Right atrium auricular region (tissue), 2 donors: ENCODE measurements at places on chromosomes 3 and 15.

DNA sequence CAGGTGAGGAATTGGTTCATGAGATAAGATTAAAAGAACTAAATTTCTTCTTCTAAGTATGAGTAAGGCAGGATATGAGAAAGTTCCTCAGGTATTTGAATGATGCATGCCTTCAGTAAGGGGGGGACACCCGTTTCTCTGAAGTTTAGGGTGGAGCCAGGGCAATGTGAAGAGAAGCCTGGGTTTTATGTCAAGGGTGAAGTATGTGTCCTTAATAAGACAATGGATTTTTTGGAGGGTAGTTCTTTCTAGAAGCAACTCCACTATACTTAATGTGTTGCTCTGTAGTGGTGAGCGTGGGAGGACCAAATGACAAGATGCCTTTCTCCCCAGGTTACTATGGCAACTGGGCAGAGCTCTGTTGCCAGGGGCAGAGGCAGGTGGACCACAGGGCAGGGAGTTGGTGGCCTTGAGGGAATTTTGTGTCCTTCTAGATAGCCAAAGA is 44.0 kb downstream of the PHLDB2 start:
- peaks cover 17% of the 10 kb centered on the region for H3K4me1 ChIP-seq
- no peaks in the 10 kb centered on the region for H3K27me3 ChIP-seq
- no peak overlapping the region for H3K4me3 ChIP-seq

GRCh38 chr15:71715914-71716313 is 94.4 kb upstream of the NR2E3 start:
- H3K4me1 ChIP-seq = no peaks in the 10 kb centered on the region
- H3K27me3 ChIP-seq = no peaks in the 10 kb centered on the region
- no peak for DNase-seq
- H3K36me3 ChIP-seq = no peaks in the 10 kb centered on the region
- H3K27ac ChIP-seq = peak overlapping the region; percentile 27

DNA sequence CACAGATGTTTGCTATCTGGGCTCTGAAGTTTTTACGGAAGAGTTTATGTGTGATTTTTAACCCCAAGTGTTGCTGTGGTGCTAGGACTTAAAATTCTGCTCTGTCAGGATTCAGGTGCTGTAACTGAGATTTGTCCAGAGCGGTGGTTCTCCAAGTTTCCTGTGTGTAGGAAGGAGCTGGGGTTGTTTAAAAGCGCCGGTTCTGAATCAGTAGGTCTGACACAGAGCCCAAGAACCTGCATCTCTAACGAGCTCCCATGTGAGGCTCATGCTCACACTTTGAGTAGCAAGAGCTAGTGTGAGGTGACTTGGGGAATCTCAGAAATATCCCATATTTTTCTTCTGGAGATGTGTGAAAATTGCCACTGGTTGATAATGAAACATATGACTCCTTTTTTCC is 325.5 kb downstream of the SATB1 start:
- no peaks in the 10 kb centered on the region for H3K4me1 ChIP-seq
- no peak for DNase-seq
- H3K4me3 ChIP-seq = no peak overlapping the region
- H3K27ac ChIP-seq = no peak overlapping the region

DNA sequence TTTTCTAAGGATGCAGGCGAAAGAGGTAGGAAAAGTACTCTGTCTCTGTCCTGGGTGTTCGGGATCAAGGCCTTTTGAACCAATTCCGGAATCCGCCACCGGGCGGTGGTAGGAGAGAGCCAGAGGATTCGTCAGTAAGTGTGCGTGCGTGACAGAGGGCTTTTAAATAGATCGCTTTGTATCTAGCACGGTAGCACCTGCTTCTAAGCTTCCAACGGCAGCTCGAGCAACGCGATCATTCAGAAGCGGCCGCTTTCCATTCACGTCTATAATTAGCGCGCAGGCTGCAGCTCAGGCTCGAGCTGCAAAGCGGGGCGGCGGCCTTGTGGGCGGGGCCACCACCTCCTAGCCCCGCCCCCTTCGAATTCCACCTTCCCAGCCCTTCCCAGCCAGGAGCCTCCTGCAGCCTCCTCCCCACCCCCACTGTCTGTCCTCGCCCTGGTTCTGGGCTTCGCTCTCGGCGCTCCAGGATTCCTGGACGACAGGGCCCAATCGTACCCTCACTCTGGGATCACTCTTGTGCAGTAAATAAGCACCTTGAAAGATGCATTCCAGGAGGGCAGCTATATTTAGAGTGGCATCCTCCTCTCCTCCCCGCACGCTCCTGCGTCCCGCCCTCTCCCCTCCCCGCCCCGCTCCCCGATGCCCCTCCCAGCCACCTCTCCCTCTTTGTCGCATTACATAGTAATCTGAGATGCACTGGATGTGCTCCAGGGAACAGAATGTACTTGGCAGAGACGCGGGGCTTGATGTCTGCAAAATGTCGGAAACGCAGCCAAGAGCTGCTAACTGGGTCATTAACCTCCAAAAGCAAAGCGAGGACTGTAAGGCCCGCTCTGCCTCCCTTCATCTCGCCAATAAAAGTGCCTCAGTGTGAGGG is 224.1 kb upstream of the TPRG1 start:
- DNase-seq = peak; percentile 99
- no peaks in the 10 kb centered on the region for H3K36me3 ChIP-seq
- H3K27me3 ChIP-seq = no peaks in the 10 kb centered on the region
- peak overlapping the region; percentile 95 for H3K27ac ChIP-seq
- peak overlapping the region; percentile 34 for H3K4me3 ChIP-seq
- H3K4me1 ChIP-seq = peaks cover 74% of the 10 kb centered on the region

GRCh38 chr3:140898340-140899180 is 43.1 kb upstream of the SLC25A36 start:
- no peaks in the 10 kb centered on the region for H3K27me3 ChIP-seq
- DNase-seq = no peak
- H3K4me1 ChIP-seq = no peaks in the 10 kb centered on the region
- no peak overlapping the region for H3K4me3 ChIP-seq
- no peak overlapping the region for H3K27ac ChIP-seq

DNA sequence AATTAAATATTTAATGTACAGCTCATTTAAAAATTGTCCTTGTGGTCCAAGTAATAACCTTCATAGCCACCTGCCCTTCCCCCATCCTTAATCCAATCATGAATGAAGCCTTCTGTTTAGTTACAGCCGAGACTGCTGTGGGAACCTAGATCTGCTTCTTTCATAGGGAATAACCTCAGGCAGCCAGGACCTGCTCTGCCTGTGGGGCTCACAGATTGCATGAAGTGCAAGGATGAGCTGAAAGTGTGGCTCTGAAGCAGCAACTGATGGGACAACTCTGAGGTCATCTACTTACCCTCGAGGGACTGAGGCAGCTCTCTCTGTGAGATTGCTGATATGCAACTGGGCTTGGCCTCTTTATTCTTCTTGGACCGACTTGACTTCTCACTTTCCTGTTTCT is 169.8 kb downstream of the POTEB3 start:
- no peak overlapping the region for H3K4me3 ChIP-seq
- DNase-seq = no peak
- H3K27me3 ChIP-seq = no peaks in the 10 kb centered on the region
- H3K27ac ChIP-seq = no peak overlapping the region
- H3K4me1 ChIP-seq = no peaks in the 10 kb centered on the region
- no peaks in the 10 kb centered on the region for H3K36me3 ChIP-seq

GRCh38 chr15:47661661-47662180 is 55.6 kb upstream of the SEMA6D start:
- H3K27ac ChIP-seq = no peak overlapping the region
- H3K4me3 ChIP-seq = no peak overlapping the region
- H3K4me1 ChIP-seq = no peaks in the 10 kb centered on the region
- DNase-seq = no peak
- no peaks in the 10 kb centered on the region for H3K36me3 ChIP-seq

DNA sequence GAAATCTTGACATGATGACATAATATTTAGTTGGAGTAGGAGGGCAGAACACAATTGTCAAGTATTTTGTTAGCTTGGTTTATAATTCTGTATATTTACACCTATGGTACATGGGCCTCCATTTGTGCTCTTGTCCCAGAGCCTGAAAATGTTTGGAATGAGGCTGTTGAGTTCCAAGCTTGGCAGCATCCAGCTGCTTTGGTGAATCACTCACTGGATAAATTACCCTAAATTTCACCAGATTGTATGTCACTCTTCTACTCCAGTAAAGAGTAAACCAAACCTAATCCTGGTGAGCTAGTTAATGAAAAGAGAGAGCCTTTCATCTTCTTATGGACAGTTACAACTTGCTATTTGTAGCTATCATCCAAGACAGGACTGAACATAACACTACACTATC is 928.7 kb downstream of the DIPK2A start:
- DNase-seq = no peak
- no peak overlapping the region for H3K27ac ChIP-seq
- no peaks in the 10 kb centered on the region for H3K4me1 ChIP-seq
- no peak overlapping the region for H3K4me3 ChIP-seq

- H3K4me1 ChIP-seq = no peaks in the 10 kb centered on the region
- no peaks in the 10 kb centered on the region for H3K36me3 ChIP-seq
- H3K27ac ChIP-seq = peak overlapping the region; percentile 95
- DNase-seq = no peak
These were observed 490 bp downstream of the TOMM70 start for GRCh38 chr3:100400419-100400779.

DNA sequence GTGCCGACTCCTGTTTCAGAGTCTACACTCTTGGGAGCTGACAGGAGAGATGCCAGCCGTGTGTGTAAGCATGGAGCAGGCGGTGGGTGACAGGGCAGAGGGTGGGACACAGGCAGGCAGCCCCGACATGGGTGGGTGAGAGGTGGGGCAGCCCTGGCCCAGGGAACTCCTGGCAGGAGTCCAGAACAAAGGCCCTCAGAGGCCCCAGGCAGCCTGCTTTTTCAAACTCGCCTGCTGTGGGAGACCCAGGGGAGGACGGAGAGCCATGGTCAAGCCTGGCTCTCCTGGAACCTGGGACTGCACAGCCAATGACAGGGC is 29.3 kb upstream of the SLC41A3 start:
- no peak overlapping the region for H3K27ac ChIP-seq
- H3K27me3 ChIP-seq = no peaks in the 10 kb centered on the region
- no peaks in the 10 kb centered on the region for H3K4me1 ChIP-seq
- H3K4me3 ChIP-seq = no peak overlapping the region
- DNase-seq = no peak
- no peaks in the 10 kb centered on the region for H3K36me3 ChIP-seq

GRCh38 chr3:197478746-197479668 is 76.8 kb downstream of the BDH1 start:
- H3K27ac ChIP-seq = no peak overlapping the region
- no peak for DNase-seq
- no peaks in the 10 kb centered on the region for H3K36me3 ChIP-seq
- no peaks in the 10 kb centered on the region for H3K27me3 ChIP-seq
- no peak overlapping the region for H3K4me3 ChIP-seq
- H3K4me1 ChIP-seq = no peaks in the 10 kb centered on the region

DNA sequence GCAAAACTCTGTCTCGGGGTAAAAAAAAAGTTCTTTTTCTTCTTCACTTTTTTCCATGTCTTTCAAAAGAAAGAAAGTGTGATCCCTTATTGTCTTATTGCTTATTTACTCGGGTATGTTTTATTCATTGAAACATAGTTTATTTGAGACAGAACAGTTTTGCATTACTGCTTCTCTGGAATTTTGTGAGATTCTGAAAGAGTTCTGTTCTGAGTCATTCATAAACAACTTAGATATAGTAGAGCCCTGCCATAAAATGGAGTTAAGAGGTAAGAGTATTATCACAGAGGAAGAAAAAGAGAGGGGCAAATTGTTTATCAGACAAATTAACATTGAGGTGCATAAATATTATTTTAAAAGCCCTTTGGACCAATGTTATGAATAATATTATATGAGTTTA is 522.2 kb downstream of the ROBO2 start:
- DNase-seq = no peak
- no peaks in the 10 kb centered on the region for H3K36me3 ChIP-seq
- no peak overlapping the region for H3K27ac ChIP-seq

DNA sequence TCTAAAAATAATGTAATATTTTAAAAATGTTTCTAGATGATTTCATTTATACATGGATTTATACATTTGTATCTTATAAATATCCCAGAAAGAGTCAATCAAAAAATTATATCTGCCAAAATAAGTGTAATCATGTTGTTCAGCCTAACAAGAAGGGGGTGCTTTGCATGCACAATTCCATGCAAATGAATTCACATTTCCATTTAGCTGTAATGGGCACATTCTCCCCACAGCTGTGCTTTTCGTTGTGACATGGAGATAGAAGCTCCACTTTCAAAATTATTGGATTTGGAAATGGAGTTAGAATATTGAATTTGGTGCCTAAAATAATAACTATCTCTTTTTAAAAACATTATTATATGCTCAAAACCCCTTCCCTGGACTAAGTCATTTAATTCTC is 270.6 kb downstream of the PTPRG start:
- H3K4me3 ChIP-seq = no peak overlapping the region
- no peaks in the 10 kb centered on the region for H3K36me3 ChIP-seq
- no peak overlapping the region for H3K27ac ChIP-seq
- no peaks in the 10 kb centered on the region for H3K4me1 ChIP-seq
- no peaks in the 10 kb centered on the region for H3K27me3 ChIP-seq

GRCh38 chr3:53161820-53162671 is 1.0 kb downstream of the PRKCD start:
- H3K4me3 ChIP-seq = peak overlapping the region; percentile 93
- DNase-seq = no peak
- no peaks in the 10 kb centered on the region for H3K4me1 ChIP-seq
- no peaks in the 10 kb centered on the region for H3K27me3 ChIP-seq
- H3K36me3 ChIP-seq = no peaks in the 10 kb centered on the region

DNA sequence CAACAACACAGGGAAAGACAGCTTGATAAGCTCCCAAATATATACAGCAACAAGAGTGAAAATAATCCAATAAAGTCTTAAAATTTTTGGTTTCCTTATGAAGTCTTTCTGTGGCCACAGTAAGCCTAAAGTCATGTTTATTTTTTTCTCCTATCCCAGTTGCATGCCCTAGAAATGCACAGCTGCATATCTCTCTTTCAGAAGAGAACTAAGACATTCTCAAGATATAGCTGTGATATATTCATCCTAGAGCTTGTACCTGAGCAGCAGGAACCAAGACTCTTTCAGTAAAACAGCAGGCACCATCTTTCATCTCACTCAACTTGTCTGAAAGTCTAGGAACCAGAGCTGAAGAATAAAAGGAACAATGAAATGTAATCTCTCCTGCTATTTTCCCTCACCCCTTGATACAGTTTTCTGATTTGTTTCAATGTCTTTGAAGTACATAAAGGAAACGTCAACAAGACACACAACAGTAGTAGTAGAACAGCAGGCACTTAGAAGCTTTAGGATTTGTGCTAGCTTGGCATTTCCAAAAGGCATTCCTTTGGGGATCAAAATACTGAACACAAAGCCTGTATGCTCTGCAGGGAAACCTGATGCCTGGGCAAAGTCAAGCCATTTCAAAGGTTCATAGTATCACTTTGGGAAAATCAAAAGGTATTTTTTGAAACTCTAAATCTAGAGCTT is 536.8 kb downstream of the PYDC2 start:
- no peak overlapping the region for H3K4me3 ChIP-seq
- H3K27ac ChIP-seq = no peak overlapping the region
- no peaks in the 10 kb centered on the region for H3K27me3 ChIP-seq
- DNase-seq = no peak
